ENCODE measurements at places on chromosomes 6 and 20.

DNA sequence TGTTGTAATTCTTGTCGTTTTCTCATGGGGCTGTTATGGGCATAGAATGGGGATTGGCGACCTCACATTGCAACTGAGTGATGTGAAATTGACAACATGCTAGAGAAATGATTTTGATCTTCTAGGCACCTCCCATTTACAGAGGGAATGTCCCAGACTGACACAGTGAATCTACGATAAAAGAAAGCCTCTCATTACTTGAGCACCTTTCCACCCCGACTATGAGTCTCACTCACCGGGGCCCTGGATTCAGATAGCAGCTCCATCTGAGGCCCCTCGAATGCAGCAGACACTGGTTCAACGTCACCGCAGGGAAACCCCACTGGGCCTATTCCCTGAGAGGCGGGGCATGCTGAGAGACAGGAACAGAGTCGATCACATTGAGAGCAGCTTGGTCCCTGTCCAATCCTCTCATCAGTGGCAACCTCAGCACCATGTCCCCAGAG lies 49.1 kb downstream of the NFATC2 start:
- DNase-seq, result no peak

GRCh38 chr6:117605169-117605826 lies 3.0 kb upstream of the GOPC start:
- DNase-seq, result peak; percentile 65

DNA sequence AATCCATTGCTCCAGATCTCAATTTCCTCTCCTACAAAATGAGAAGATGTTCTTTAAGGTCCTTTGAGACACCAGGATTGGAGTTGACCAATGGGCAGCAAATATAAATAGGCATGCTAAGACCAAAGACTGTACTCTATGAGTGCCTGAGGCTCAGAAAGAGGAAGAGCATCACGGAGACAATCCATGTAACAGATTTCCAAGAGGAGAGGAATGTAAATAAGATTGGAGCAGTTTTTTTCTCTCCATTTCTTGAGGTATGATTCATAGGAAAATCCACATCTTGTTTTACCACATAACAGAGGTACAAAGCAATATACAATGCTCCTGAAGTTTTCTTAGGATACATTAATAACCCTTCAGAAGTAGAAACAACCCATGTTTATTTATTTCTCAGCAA lies 109.8 kb downstream of the UBE3D start:
- peak; percentile 68 for DNase-seq

DNA sequence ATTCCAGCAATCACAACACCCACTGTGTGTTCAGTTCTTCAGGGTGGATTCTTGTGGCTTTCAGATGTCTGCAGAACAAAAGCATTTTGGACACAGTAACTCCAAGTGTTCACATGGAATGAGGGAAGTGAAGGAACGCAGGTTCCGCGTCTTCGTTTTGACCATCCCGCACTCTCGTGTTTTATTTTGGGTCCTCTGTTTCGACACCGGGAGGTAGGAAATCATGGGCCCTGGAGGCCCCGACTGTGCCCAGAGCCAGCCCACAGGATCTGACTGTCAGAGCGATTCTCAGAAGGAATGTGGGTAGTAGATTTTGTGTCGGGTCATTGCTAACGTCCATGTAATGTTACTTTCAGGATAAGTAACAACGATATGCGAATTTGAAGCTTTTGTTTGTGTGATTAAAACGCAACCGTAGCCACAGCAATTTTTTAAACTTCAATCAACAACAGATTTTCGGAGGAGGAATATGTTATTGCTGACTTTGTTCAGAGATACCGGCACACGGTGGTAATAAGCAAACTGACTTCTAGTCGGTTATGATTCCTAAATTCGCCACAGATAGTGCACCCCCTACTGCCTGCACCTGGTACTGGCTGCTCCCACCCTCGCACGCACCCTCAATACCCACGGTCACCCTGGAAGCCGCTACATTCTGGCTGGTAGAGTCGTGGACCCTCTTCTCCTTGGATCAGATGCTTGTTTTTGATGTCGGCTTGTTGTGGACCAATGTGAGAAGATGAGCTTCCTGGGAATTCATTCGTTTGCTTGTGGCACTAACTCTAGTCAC lies 10.5 kb downstream of the NPEPL1 start:
- no peak for DNase-seq

- peak; percentile 75 for DNase-seq
Measured at GRCh38 chr6:83867527-83868161, 8.2 kb downstream of the CYB5R4 start.

- DNase-seq, result no peak
Measured at GRCh38 chr6:81763051-81763450, 10.6 kb upstream of the TENT5A start.

DNA sequence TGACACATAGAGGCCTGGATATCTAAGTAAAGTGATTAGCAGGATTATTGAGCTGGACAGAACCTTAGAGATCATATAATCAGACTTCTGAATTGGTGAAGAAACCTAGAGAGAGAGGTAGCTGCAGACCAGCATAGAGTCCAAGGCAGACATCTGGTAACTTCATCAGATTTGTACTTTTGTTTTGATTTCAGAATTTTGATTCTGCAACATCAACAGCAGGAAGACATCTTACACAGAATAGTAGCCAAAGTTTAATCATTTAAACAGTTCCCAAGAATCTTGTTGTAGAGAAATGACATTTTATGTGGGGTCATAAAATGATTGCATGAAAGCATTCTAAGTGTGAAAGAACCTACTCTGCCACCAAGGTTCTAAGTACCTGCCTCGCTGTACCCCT lies 39.4 kb downstream of the RPRD1B start:
- no peak for DNase-seq

DNA sequence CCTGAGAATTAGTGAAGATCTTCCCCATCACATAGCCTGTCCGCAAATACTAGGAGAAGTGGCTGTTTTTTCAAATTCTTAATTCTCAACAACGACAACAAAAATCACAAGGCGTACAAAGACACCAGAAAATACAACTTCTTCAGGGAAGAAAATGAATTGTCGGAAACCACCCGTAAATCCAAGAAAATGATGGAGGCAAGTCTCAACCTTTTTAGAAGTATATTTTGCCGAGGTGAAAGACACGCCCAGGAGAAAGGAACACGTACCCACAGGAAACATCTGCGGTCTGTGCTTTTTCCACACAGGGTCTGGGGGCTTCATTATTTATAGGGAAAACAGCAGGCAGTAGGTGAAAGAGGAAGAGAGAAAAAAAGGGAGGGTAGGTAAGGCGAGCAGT lies 223.9 kb upstream of the GGTLC1 start:
- no peak for DNase-seq

GRCh38 chr6:17589406-17590096 lies 10.6 kb upstream of the FAM8A1 start:
- DNase-seq, result peak; percentile 72

GRCh38 chr6:101719521-101719920 lies 326.0 kb downstream of the GRIK2 start:
- DNase-seq, result no peak

GRCh38 chr20:60372822-60373221 lies 414.6 kb downstream of the CDH26 start:
- DNase-seq, result no peak

- DNase-seq, result no peak
Measured at GRCh38 chr6:189676-190075, 102.6 kb upstream of the DUSP22 start.

DNA sequence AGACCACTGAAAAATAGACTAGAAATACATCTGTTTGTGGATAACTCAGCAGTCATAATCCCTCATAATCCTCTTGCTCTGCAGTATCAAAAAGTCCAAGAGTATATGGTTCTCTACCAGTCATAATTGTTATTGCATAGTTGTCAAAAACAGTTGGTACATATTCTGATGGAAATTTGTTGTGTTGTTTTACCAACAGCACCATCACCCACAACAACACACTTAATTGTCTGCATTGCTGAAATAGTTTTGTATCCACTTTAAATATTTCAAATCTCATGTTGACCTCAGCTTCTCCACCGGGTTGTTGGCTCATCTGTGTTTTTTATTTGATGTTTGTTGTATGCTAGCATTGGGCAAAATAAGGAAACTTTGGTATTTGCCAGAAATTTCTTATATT lies 39.4 kb downstream of the ITCH start:
- no peak for DNase-seq

GRCh38 chr6:167714152-167714551 lies 112.6 kb upstream of the AFDN start:
- DNase-seq, result no peak

DNA sequence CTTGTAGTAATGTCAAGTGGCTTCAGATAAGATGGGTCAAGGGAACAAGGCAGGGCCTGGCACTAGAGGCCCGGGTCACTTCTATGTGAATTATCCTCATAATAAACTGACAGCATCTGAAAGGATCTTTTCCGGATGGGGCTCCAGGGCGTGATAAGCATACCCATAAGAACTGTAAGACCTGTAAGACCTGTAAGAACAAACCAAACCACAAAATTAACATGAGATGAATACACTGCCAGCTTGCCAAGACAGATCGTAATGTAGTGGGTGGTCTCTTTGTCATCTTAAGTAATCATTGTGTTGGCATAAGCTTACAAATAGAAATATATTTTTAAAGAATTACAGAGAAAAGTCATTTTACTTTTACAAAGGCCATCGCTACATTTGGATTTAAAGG lies 334.9 kb downstream of the RFPL4B start:
- no peak for DNase-seq

DNA sequence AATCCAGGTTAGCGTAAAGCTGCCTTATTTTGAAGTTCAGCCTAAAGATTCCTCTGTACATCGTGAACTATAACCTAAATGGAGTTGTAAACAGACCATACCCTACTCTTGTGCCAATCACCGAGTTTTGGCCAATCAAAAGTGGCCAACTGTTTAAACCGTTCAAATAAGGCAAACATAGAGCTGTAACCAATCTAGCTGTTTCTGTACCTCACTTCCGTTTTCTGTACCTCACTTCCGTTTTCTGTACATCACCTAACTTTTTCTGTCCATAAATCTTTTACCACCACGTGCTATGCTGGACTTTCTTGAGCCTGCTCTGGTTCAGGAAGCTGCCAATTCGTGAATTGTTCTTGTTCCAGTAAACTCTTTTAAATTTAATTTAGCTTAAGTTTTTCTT lies 39.7 kb downstream of the LBP start:
- no peak for DNase-seq

DNA sequence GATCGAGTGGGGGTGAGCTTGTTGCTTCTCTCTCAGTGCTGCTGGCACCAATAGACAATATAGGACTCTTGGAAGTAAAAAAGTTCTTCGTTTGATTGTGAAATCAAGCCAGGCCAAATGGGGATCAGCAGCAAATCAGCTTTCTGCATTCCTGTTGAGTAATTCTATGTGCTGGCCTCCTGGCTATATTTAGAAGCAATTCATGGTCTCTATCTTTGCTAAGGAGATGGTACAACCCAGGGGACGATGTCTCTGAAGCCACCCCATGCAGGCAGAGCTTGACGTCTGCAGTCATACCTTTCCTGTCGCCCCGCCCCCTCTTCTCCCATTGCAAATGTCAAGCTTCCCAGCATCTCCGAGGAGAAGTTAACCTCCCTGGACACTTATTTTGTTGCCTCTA lies 199.1 kb downstream of the SCP2D1 start:
- no peak for DNase-seq

- DNase-seq, result no peak
Measured at GRCh38 chr6:72683797-72684196, 61.9 kb downstream of the KCNQ5 start.

GRCh38 chr20:45090481-45090880 lies 10.4 kb downstream of the KCNS1 start:
- DNase-seq, result no peak

DNA sequence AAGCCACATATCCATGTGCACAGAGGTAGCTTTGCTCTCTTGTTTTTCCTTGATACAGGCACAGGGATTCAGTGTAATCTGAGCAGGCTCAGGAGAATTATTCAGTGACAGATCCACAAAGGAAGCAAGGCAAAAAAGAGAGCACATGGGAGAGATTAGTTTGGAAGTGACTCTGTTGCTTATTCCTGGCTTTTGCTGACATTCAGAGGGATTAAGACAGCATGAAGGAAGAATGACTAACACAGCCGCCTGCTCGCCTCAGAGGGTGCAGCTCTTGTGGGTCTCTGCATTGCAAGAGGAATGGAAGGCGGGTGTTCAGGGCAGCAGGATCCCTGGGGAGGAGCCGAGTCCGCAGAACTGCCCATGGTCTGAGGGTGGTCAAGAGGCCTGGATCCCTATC lies 203.4 kb upstream of the KCNQ5 start:
- peak; percentile 6 for DNase-seq

DNA sequence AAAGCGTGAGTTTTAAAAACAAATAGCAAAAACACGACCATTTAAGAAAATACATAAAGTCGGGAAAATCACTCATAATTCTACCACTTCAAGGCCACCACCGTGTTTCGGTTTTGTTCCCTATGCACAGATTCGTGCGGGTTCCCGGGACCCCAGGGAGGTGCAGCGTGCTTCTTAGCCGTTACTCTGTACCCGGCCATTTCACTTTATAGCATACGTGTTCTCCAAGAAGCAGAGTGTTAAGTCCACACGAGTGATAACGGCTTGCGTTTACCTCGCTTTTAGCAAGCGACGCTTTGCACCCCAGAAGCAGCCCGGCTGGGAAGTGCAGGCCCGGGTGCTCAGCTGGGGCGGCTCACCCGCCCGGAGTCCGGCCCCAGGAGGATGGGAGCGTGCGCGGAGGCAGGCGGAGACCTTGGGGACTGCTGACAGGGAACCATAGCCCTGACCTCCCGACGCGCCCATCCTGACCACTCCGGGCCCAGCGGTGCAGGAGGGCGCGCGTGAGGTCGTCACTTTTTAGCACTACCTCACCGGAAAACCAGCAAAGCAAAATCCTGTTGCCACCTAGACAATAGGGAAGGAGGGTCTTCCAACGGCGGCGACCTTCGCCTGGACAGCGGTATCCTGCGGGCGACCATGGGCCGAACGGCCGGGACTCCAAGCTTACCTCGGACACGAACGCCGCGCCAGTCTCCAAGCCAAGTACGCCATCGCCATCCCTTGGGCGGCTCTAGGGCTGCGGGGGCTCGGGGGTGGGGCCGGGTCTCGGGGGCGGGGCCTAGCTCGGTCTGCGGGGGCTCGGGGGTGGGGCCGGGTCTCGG lies at the start of gene ECI2:
TSS of gene ECI2 (minus strand) at position 735 of the 824 bp plus-strand sequence. CDS start at position 720, 15 bp downstream.
- DNase-seq, result peak; percentile 58

DNA sequence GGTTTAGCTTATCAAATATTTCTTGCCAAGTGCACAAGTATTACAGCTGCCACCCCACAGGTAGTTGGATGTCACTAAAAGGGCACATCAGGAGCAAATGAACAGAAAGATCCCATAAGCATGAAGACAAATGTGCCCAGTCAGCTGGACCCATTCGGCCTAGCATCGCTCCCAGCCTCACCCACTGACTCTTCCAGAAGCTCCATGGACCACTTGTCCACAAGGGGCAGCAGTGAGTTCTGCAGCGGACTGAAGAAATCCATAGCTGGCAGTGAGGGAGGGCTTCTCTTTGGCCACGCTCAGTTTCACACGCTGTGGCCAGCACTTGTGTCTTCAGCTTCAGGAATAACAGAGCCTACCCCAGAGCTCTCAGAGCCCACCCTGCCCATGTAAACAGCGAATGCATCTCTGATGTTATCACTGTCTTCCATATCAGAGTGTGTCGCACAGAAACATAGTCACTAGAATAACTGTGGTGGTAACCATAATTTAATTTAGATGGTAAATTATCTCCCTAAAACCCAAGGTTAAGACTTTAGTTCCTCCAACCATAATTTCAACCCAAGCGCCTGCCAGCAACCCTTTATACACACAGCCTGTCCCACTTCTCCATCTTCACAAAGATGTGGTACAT lies 15.8 kb downstream of the CGA start:
- DNase-seq, result peak; percentile 29

- DNase-seq, result no peak
Measured at GRCh38 chr6:131981624-131981978, 30.4 kb upstream of the CCN2 start.

- no peak for DNase-seq
Measured at GRCh38 chr6:6694368-6694780, 105.9 kb downstream of the LY86 start.
